CD4-positive, alpha-beta T cell treated with Interleukin-4 for 4 hours (primary cell): ENCODE measurements at places on chromosomes 3 and 15.

GRCh38 chr3:181561139-181562031 is 150.3 kb upstream of the SOX2 start:
- DNase-seq: no peak

- DNase-seq: no peak
These were observed 22.9 kb upstream of the PLXNA1 start for GRCh38 chr3:126959921-126960603.

DNA sequence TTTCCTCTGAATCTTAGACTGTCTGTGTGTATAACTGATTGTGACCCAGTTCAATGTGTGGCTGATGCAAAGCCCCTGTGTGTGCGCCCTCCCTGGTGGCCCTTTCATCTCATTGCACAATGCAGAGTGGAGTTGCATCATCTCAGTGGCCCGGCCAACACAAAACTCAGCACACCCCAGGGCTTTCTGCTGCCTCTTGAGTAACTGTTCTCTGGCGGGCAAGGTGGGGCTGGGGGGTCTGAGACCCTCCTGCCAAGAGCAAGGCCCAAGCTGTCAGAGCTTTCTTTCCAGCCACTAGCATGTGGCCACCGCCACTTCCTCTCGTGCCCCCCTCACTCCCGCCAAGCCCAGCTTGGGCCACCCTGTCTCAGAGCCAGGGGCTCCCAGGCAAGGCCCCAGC is 80.7 kb upstream of the ALDH1L1 start:
- no peak for DNase-seq

- DNase-seq: no peak
These were observed 71.0 kb downstream of the SETD5 start for GRCh38 chr3:9468460-9468859.

- no peak for DNase-seq
These were observed 413.7 kb upstream of the TBL1XR1 start for GRCh38 chr3:177610686-177611633.

- DNase-seq: no peak
These were observed 24.8 kb downstream of the KPNA4 start for GRCh38 chr3:160540551-160540950.

GRCh38 chr15:89492934-89493631 is 3.3 kb downstream of the RHCG start:
- no peak for DNase-seq

DNA sequence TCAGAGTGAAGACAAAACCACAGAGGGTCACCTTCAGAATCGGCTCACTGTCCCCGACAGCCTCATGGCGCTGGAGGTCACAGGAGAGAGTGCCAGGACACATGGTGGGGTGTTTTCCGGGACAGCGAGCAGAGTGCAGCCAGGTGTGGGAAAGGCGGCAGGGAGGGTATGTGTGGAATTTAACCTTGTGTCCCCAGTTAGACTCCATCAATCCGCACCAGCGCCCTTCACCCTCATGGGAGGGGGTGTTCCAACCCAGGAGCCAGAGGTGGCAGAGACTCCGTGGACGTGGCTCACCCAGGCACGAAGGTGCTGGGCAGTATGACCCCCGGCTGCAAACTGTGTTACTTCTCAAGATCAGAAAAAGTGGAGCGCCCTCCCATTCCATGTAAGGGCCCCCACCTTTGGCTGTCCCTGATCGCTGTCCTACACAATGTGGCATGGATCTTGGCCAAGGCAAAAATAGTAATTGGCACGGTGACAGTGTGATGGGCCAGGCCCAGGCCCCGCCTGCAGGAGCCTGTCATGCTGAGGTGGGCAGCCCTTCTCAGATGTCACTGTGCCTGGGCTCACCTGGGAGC is 190.3 kb downstream of the XXYLT1 start:
- no peak for DNase-seq

DNA sequence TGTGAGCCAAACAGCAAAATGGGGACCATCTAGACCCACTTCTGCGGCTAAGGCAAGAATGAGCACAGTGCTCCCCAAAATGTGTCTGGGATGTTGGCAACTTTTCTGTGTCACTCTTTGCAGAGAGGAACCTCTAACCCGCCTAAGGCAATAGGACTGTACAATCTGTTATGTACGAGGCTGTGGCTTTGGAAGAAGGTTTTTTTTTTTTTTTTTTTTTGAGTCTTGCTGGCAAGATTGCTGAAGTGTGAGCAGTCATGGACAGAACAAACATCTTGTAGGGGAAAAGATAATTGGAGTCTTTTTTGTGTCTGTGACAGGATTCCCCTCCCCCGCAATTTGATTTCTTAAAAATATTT is 7.2 kb downstream of the FEZF2 start:
- no peak for DNase-seq

DNA sequence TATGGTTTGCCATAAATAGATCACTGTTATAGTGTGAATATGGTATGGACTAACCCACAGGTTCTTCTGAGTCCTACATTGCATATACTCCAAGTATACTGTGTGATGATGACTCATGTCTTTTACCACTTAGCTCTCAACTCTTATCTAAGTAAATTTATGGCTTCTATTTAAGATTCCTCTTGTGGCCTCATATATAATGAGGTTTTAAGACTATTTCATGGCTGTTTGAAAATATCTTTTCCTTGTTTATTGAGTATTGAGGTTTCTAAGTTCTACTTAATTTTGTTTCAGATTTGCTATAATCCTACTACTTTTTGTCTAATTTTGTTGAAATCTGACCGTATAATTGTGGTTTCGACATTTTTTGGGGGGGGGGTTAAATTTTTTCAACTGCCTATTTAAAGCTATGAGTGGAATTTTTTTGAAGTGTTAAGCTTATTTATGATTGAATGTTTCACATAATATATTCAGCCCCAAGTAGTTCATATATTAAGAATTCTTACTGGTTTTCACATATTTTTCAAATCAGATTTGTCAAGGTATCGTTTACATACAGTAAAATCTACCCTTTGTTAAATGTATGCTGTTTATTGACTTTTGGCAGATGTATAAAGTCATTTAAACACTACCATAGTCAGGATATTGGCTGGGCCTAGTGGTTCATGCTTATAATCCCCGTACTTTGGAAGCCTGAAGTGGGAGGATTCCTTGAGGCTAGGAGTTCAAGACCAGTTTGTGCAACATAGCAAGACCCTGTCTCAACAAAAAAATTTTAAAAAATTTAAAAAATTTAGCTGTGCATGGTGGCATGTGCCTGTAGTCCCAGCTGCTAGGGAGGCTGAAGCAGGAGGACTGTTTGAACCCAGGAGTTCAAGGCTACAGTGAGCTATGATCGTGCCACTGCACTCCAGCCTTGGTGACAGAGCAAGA is 11.7 kb downstream of the SLC25A36 start:
- DNase-seq: no peak

- DNase-seq: peak; percentile 74
These were observed 16.7 kb downstream of the KAT2B start for GRCh38 chr3:20056725-20057611.

GRCh38 chr15:56425976-56426375 is 39.0 kb downstream of the MNS1 start:
- no peak for DNase-seq

GRCh38 chr15:75112848-75113492 is 88.7 kb upstream of the C15orf39 start:
- DNase-seq: no peak

GRCh38 chr3:72100080-72100511 is 315.1 kb upstream of the PROK2 start:
- no peak for DNase-seq

GRCh38 chr3:53642211-53642610 is 147.8 kb downstream of the CACNA1D start:
- DNase-seq: no peak

DNA sequence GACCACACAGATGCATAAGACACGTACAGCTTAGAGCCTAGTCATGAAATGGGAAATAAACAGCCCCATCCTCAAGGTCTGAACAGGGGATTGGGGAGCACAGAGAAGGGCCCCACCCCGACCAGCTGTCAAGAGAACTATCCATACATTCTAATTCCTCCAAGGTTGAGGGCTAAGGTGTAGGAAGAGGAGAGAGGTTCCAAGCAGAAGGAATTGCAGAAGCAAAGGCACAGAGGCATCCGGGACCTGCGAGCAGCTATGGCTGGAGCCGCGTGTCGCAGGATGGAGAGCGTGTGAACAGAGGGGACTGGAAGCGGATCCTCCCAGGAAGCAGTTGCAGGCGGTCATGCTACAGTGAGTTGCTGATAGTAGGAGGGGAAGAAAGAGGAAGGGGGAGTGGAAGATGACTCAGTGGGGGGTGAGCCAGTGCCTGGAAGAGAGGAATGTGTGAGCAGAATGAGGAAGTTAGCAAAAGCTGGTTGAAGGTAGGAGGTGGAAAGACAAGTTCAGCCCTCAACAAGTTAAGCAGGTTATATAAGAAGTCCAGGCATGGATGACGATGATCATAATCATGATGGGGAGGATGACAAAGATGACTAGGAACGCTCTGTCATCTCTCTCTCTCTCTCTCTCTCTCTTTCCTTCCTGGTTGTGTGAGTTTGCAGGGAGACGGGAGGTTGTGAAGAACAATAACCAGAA is 89.7 kb downstream of the LIPC start:
- DNase-seq: no peak

DNA sequence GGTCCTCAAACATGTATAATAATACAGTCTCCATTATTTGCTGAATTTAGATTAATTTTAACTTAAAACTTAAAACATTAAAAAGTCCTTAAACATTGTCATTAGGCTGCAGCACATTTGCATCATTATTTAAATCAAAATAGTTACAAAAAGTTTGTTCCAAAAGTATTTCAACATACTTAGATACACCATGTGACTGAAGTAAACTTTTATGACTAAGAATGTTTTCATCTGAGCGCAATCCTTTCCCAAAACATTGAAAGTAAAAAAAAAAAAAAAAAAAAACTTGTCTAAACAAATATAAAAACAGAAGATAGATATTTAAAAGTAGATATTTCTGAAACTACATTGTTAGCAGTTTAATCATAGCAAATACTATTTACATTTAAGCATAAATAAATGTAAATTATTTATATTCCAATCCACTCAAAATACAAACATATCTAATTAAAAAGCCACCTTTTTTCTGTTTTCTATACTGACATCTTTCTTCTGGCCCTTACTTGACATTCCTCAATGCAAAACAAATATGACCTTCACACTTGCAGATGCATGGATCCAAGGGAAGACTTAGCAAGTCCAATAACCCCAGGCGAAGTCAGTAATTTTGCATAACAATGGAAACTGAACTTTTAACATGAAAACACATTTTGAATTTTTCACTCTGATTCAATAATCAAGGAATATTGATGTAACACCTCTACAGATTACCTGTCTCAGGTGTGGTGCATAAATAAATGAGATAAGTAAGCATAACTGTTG is 10.3 kb downstream of the FAM227B start:
- no peak for DNase-seq

DNA sequence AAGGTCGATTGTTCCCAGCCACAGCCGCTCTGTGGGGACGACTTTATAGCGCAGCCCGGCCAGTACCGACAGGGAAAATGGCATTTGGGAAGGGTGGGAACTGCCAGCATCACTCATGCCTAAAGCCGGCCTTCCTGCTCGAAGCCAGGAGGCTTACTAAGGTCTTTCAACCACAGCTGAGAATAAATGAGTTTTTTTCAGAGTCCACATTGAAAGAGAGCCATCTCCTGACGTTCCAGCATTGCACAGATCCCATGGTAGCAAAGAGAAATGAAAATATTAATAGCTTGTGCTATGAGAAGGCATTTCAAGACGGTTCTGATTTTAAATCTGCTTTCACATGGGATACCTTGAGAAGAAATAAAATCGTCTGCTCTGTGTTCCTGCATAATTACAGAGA is 230.2 kb upstream of the IGF1R start:
- no peak for DNase-seq

DNA sequence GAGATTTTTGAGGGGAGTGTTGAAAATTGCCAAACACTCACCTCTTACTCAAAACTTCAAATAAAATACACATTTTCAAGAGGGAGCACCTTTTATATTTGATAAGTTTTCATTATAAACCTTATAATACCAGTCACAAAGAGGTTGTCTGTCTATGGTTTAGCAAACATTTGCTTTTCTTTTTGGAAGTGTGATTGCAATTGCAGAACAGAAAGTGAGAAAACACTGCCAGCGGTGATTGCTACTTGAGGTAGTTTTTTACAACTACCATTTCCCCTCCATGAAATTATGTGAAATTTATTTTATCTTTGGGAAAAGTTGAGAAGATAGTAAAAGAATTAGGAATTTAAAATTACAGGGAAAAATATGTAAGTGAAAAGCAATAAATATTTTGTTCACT is 20.1 kb downstream of the DIPK2A start:
- DNase-seq: no peak
